ENCODE measurements at places on chromosomes 11 and 22. TPM values are rescaled to one million over a fixed set of nuclear protein-coding genes. Genes with fewer than 3 reads are reported as not detected.

Gene SCT
- not detected for polyA plus RNA-seq

Gene RHOG
- 199 TPM for polyA plus RNA-seq

Gene TECTA
- not detected for polyA plus RNA-seq

Gene HSPB2
- not detected for polyA plus RNA-seq

Gene ZBTB16
- 9.7 TPM for polyA plus RNA-seq

Gene TEX12
- 0.20 TPM for polyA plus RNA-seq

Gene RBMXL2
- polyA plus RNA-seq: not detected

Gene OR52A1
- polyA plus RNA-seq: not detected

Gene CHCHD10
- 70.6 TPM for polyA plus RNA-seq

Gene DCHS1
- polyA plus RNA-seq: 0.06 TPM

Gene FJX1
- not detected for polyA plus RNA-seq

Gene MISFA
- 0.89 TPM for polyA plus RNA-seq

Gene CCDC87
- polyA plus RNA-seq: not detected

Gene CHRNA10
- polyA plus RNA-seq: 0.21 TPM

Gene OR52N5
- polyA plus RNA-seq: not detected

Gene P4HA3
- polyA plus RNA-seq: not detected

Gene PRODH
- not detected for polyA plus RNA-seq

Gene RIC8A
- 65.7 TPM for polyA plus RNA-seq

Gene CNTN5
- not detected for polyA plus RNA-seq

Gene C22orf31
- polyA plus RNA-seq: not detected

Gene C11orf58
- polyA plus RNA-seq: 169 TPM

Gene BACE1
- not detected for polyA plus RNA-seq

Measured in IgD-negative memory B cell (primary cell).